ENCODE measurements at places on chromosomes 6 and 20.

DNA sequence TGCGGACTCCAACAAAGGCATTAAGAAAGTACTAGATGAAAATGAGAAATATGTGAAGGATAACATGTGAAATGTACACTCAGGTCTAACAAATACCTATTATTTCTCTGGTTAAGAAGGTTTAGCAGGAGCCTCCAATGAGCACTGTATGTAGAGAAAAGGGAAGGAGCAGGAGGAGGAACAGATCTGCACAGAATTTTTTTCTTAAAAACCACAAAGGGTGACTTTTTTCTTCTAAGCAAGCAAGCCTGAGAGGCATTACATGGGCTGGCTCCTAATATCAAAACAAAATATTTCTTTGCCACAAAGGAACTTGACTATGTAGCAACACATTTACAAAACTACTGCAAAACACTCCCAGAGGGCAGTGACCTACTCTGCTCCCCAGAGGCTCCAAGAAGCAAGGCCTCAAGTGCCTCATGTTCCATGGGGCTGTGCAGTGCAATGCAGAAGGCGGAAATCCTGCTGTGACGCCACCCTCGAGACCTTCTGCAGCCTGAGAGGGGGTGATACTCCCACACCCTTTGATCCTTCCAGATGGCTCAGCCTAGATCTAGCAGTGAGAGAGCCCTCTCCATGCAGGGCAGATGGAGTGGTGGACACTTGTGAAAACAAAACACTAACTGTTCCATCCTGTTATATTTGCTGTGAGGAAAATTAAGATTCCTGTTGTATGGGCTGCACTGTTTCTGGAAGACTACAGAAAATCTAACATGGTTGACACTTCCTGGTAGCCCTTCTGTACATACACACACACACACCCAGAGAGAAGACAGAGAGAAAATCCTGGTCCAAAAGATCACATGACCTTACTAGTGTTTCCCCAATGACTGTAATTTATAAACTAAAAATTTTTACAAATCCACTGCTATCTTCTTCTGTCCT, 36.0 kb upstream of the SMIM29 start:
- no peak for DNase-seq

DNA sequence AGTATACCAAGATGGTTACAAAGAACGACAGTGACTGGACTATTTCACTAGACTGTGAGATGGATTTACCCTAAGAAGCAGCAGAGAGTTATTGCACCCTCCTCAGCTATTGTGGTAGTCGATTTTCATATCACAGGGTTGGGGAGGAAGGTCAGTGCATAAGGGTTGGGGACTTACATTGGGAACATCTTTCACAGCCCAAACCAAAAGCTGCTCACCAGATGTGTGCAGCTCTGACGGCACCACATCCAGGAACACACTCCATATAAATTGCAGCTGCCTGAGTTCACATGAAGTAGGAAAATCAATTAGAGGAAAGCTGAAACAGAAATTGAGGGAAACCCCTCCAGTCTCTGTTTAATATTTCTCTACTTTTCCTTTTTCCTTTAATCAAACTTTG, 470.5 kb upstream of the NRSN1 start:
- DNase-seq = peak; percentile 54

DNA sequence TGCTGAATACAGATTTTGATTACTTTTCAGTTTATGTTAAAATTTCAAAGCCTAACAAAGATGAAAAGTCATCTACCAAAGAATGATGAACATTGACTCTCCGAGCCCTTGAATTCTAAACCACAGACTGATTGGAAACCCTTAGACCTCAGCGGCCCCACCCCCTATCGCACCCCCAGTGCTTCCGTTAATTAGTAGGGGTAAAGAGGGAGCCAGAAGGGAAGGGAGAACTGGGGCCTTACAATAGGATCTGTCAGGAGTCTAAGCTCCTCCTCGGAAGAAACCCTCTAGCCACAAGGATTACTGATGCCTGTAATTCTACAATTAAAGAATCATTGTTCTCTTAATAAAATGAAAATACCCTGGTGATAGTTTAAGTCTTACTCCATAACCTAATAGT, 79.7 kb upstream of the JARID2 start:
- DNase-seq = no peak

DNA sequence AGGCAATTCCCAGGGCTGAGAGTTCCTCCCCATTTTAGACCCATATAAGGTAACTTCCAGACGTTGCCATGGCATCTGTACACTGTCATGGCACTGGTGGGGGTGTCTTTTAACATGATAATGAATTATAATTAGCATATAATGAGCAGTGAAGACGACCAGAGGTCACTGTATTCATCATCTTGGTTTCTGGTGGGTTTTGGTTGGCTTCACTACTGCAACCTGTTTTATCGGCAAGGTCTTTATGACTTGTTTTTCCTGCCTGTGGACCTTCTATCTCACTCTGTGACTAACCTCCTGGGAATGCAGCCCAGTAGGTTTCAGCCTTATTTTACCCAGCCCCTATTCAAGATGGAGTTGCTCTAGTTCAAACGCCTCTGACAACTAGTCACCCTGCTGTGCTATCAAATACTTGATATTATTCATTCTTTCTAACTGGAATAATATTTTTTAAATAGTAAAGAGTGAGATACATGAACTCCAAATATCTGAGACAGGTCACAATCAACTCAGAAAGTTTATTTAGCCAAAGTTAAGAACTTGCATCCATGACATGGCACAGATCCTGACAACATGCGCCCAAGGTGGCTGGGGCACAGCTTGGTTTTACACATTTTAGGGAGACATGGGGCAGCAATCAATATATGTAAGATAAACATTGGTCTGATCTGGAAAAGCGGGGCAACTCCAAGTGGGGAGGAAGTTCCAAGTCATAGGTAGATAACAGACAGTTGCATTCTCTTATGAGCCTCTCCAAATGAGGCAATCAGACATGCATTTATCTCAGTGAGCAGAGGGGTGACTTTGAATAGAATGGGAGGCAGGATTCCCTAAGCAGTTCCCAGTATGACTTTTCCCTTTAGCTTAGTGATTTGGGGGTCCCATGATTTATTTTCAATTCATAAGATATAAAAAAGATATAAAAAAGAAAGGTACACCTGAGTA, 1.2 kb upstream of the UFL1 start:
- no peak for DNase-seq

DNA sequence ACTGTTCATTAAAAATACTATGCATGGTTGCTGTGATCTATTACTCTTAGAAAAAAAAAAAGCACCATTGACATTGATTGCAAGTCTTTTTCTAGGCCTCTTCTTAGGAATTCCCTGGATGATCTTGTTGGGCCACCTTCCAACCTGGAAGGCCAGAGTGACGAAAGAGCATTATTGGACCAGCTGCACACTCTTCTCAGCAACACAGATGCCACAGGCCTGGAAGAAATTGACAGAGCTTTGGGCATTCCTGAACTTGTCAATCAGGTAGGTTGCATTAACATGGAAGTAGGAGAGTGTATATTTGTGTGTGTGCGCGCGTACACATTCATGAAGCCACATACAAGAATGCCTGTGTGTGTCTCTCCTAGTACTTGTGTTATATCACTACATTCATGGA, 140.4 kb downstream of the NCOA3 start:
- DNase-seq = no peak

DNA sequence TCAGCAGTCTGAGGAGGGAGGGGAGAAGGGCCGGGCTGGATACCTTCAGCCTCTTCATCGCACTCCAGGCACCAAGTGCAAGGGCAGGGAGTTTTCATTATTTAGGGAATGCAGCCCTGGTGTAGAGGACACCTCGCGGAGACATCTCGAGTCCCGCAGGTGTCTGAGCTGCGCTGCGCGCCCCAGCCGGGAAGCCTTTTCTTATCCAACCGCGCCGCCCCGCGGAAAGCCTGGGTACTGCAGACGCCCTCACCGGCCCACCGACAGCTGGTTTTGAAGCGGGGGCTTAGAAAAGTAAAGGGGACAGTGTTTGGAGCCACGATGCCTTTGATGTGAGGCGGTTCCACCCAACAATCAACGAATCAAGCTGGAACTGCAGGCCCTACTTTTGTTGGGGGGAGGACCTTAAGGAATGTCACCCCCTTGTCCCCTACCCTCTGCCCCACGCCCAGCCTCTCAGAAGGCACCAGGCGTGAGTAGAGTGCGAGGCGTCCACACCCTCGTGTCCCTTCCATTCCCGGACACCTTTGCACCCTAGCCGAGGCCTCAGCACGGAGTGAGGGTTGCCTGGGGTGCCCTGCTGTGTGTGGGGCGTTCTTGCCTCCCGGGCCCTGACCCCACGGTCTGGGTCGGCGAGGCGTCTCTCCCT, 8.6 kb downstream of the NKX2-2 start:
- no peak for DNase-seq

- no peak for DNase-seq
These were observed 90.6 kb downstream of the ERMARD start for GRCh38 chr6:169841907-169842606.

DNA sequence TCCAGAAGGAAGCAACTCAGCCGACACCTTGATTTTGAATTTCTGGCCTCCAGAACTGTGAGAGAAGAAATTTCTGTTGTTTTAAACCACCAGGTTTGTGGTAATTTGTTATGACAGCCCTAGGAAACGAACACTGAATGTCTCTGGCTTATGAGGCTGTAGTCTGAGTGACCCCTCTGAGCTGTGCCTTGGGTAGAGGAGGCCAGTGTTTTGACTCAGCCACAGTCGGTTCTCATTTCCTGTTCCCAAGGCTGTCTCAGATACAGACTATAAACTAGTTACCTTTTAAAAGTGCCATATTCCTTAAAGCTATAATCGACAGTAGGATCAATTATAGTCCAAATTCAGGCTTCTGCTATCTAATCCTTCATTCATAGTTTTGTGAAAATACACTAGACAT, 391.2 kb upstream of the MAP3K7 start:
- no peak for DNase-seq

GRCh38 chr6:53658992-53659391, 6.6 kb downstream of the KLHL31 start:
- DNase-seq = no peak

- DNase-seq = peak; percentile 31
These were observed 1.9 kb downstream of the DDR1 start for GRCh38 chr6:30885999-30886896.

GRCh38 chr20:20317195-20317594, 50.7 kb upstream of the INSM1 start:
- DNase-seq = peak; percentile 67

GRCh38 chr6:12343440-12344162, 53.4 kb downstream of the EDN1 start:
- no peak for DNase-seq

DNA sequence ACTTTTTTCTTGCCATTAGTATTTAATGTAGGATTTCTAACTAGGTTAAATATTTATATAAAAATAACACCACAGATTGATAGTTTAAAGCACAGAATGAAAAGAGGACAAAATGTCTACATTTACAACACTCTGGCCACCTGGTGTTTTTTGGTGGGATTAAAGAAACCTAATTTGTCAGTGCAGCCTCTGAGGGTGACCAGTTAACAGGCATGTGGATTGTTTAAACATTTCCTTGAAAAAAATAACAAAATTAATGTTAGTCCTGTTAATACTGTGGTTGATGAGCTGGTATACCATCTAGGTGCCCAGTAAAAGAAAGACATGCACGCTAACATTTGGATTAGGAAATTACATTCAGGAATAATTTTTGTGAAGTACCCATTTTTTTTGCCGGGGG, 8.8 kb downstream of the SLC9A8 start:
- DNase-seq = no peak

GRCh38 chr6:122323361-122323760, 76.1 kb upstream of the HSF2 start:
- no peak for DNase-seq

DNA sequence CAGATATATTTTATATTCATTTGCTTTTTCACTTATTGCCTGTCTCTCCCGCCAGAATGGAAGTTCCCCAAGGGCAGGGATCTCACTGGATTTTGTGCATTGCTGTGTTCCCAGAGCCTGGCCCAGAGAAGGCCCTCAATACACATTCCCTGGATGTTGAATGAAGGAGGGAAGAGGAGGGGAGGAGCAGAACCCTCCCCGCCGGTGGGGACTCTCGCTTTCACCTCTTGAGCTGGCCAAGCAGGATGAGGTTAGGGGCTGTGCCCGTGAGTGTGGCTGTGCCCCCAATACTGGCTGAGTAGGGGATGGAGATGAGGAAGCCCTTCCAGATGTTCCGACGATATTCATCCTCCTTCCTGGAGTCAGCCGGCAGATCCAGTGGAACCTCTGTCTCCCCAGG, 45.5 kb upstream of the OCSTAMP start:
- no peak for DNase-seq

DNA sequence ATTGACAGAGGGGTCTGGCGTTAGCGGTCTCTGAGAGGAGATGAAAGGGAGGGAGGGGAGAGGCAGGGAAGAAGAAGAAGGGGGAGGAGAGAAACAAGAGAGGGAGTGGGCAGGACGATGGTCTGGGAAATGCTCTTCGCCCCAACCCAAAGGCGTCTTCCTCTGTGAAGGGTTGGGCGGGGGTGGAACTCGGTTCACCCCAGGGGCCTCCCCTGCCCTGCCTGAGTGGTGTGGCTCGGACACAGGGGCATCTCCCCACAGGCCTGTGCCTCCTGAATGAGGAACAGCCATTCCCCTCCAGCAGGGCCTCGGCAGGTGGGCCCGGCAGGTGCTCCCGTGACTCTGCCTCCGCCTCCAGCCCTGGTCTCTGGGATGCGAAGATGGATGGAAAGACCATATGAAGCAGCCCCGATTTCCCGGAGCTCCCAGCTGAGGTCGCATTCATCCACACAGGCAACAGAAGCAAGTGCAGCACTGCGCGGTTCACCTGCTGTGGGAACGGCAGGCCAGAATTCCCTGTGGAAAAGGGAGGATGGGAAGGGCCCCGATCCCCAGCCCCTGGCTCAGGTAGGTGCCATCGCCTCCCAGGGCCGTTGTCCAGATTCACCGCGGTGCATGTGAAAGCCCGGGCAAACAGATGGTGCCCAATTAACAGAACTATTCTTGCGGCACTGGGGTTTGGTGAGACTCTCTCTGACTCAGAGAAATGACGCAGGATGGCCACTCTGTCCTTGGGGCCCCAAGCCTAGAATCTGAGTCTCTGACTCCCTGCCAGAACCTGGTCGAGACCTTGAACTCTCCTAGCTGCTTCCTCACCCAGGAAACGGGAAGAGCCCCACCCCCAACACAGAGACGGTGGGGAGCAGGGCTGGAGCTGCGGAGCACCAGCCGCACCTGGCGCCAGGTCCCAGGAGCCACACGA, 29.4 kb upstream of the RPS6KA2 start:
- DNase-seq = no peak
